Fibroblast of skin of scalp (primary cell): ENCODE measurements at places on chromosomes 12 and 14.

- no peak for DNase-seq
These were observed 17.3 kb downstream of the BAZ1A start for GRCh38 chr14:34857689-34858449.

DNA sequence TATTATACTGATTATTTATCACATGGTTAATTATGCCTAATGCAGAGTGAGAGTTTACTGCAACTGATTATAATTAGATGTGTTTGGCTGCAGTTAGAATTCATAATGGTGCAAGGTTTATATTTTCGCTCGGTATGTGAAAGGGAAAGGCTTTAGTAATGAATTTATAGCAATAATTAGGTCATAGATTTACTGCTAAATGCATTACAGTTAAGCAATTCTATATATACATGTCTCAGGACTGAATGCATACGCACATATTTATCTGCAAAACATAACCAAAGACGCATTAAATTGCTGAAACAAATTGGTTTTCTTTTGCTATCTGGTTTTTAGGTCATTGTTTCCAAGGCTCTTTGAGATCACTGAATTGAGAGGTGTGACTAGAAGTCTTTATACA is 428.1 kb upstream of the PDE3A start:
- no peak for DNase-seq

GRCh38 chr12:92509156-92509738 is 193.5 kb upstream of the PLEKHG7 start:
- DNase-seq = no peak

- no peak for DNase-seq
These were observed 37.7 kb upstream of the NR1H4 start for GRCh38 chr12:100435957-100436356.

DNA sequence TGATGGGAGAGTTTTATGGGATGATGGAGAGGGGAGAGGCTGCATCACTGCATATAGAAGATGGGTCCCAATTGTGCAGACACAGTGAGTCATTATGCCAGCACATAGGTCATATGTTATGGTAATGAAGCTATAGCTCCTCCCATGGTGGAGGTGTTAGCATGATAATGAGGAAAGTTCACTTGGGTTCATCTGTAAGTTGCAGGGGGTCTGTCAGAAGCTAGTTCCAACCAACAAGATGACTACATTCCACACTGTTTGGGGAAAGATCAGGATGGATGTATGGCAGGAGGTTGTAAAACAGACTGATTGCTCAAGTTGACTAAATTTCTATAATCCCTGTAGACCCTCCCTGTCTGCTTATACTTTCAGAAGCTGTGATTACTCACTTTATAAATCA is 561.3 kb downstream of the C12orf50 start:
- DNase-seq = peak; percentile 24

GRCh38 chr12:10194160-10194670 is 15.4 kb downstream of the TMEM52B start:
- DNase-seq = no peak

- DNase-seq = no peak
These were observed 114.8 kb downstream of the PLXNC1 start for GRCh38 chr12:94263011-94263811.

DNA sequence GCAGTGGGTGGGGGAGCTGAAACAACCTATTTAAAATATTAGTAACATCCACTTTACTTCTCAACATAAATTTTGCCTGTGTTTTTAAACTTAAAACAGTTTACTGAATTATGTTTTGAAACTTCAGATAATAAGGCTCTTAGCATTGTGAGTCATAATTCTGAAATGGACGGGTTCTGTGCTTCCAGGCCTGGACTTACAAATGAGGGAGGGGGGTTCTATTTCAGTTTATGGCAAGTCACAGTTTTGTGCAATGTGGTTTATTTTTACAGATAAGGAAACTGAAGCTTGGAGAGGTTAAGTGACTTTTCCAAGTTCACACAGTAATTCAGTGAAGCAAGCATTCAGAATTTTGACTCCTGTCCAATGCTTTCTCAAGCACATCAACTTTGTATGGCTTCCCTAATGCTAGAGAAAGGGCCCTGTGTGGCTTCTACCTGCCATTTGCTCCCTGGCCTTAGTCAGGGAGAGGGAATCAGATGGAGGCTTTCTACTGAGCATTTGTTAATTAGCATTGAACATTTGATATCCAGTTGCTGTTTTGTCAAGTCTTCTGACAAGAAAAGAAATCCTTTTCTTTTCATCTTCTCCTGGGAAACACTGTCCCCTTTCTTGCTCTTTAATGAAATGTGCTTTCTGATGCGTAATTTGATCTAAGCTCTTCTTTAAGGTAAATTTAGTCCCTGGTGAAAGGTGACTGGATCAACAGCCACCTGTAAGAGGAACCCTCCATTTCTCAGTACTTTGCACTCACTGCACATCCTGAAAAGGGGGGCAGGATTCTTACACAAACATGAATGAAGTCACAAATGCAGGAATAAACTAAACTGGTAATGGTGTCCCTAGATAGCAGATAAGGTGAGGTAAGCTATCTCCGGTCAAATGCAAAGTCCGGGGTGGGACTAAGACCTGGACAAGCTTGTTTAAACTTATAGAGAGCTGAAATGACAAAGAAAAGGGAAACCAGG is 2.5 kb upstream of the SALL2 start:
- no peak for DNase-seq

GRCh38 chr14:39085933-39086332 is 17.1 kb downstream of the SEC23A start:
- DNase-seq = peak; percentile 4

GRCh38 chr12:99948370-99948769 is 36.4 kb downstream of the ANKS1B start:
- DNase-seq = no peak

GRCh38 chr12:54000116-54001114 is at the start of gene HOXC9:
Gene HOXC9 (plus strand): TSS chr12:54000161. CDS start chr12:54000189, 28 bp downstream.
- no peak for DNase-seq

DNA sequence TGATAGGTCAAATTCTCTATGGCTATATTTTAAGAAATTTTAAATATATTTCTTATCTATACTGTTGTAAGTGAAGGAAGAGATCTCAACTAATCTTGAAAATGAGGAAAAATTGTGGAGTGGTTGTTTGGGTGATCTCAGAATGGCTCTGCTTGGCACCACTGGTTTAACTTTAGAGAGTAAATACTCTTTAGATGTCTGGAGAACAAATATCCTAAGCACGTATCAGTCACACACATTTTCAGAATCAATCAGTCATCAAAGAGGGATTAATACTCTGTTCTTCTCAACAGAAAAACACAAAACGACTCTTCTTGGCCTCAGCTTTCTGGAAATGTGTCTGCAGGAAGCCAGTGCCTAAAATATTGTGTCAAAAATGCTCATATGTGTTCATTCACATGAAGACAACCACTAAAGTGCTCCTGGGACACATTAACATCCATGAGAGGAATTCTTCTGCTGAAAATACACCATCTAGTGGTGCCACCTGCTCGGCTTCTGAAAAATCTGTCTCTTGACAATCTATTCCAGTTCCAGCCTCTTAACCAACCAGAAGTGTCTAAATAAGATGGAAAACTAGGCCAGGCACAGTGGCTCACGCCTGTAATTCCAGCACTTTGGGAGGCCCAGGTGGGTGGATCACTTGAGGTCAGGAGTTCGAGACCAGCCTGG is 81.1 kb upstream of the CCDC198 start:
- DNase-seq = no peak

- DNase-seq = no peak
These were observed 1.7 kb downstream of the ZBTB42 start for GRCh38 chr14:104802394-104803184.

DNA sequence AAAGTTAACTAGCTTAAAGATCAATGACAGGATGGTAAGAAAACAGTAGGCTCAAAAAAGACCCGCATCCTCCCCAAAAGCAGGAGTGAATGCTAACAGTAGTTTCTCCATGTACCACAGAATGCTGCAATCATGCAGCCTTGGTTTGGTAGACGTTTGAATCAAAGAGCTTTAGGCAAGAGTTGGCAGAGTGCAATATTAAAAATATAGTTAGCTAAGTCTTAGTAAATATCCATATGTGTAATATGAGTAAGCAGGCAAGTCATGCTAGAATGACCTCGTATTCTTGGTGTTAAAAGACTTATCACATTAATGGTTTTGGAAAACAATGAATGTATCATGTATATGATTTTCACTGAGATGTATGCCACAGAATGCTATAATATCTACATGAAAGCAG is 18.8 kb upstream of the KLRF1 start:
- DNase-seq = no peak

GRCh38 chr14:26867171-26867757 is 269.4 kb upstream of the NOVA1 start:
- DNase-seq = no peak

- no peak for DNase-seq
These were observed 78.5 kb downstream of the TMEM132D start for GRCh38 chr12:129825316-129825715.

- peak; percentile 27 for DNase-seq
These were observed 38.2 kb downstream of the TRPV4 start for GRCh38 chr12:109795023-109795422.

GRCh38 chr12:131984334-131984733 is 34.6 kb downstream of the EP400 start:
- no peak for DNase-seq

DNA sequence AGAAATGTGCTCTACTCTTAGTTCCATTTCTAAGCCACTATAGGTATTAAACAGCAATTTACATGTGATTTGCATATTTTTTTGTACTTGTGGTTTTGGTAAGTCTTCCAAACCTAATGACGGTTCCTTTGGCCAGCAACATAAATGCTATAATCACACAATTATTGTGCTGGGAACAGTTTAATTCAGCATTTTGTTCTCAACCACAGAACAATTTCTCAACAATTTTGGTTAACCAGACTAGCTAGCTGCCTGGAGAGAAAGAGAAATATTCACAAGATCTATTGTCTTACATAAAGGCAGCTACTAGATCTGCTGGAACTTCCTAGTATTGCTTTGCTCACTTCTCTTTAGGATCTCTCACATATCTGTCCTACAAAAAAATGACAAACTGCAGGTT is 265.3 kb downstream of the SOX5 start:
- no peak for DNase-seq

GRCh38 chr12:127677537-127678131 is 589.3 kb upstream of the TMEM132C start:
- peak; percentile 85 for DNase-seq

GRCh38 chr12:68904351-68904962 is 28.5 kb downstream of the CPM start:
- DNase-seq = no peak

GRCh38 chr14:78974691-78975090 is 804.5 kb downstream of the NRXN3 start:
- DNase-seq = peak; percentile 29

DNA sequence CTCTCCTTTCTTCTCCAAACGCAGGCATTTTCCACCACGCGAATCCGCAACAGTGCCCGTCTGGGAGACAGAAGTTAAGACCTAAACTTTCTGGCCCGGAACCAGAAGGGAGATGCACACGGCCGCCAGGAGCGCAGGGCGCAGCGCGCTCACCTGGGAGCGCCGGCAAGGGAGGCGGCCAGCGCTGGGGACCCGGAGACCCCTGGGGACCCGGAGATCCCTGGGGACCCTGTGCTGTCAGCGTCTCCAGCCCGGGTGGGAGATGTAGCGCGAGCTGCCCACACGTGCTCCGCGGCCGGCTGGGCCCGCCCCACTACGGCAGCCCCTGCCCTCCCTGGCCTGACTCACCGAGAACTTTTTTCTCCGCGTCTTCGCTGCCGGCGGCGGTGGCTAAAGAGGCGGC is 620 bp downstream of the YBX3 start:
- peak; percentile 53 for DNase-seq

DNA sequence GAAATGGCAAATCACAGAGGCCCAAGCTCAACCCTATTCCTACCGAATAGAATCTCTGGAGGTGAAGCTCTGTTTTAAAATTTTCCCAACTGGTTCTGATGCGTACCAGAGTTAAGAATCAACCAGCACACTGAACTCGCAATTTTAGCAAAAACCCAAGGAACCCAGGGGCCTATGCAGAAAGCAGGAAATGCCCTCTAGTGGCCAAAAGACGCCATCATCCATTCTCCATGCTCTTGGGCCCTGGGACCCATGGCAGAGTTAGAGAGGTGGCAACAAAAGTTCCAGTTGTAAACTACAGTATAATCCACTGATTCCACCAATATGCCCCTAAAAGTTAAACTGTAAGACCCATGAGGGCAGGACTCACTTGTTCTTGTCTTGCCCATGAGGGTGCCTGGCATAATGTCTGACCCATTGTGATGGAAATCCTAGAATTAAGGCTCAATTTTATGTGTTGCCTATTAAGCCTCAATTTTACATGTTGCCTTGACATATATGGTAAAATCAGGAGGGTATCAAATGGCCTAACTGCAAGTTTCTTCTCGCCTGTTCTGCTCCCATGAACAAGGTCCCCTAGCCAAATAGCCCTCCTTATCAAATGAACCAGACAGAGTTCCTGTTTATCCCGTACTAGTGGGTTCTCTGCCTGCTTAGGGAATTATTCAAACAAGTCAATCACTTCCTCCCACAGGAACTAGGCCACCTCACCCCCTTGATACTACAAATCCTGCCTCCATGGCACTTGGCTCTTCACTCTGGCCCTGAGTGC is 137.5 kb upstream of the CPM start:
- DNase-seq = peak; percentile 74

DNA sequence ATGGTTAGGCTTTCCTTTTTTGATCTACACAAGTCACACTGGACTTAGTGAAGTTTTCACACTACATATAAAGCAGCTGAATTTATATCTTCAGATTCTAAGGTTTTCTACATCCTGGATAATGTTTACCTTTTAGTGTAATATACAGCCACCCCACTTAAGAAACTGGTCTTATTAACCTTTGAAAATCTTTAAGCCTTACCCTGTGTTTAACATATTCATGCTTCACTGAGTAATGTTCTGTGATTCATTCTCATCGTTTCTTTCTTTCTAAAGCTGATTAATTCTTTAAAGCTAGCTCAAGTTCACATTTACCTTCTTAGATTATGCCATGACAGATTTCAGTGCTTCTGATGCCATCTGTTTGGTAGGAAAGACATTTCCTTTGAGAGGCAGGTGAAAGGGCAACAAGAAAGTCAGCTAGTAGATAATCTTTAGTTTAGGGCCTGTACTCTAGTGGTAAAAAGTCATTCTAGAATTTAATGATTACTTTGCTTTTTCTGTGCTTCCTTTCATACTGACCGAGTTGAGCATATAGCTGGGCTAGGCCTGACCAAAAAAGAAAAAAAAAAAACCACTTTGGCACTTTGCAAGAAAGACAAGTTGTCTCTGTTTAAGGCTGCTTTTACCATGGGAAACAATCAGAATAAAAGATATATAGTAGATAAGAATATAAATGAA is 690.9 kb upstream of the FBXO33 start:
- no peak for DNase-seq

GRCh38 chr12:8987163-8987562 is 2.2 kb upstream of the KLRG1 start:
- DNase-seq = no peak

- DNase-seq = peak; percentile 61
These were observed 19.9 kb downstream of the CDKN1B start for GRCh38 chr12:12736759-12737676.

- DNase-seq = no peak
These were observed 74.6 kb downstream of the KCNC2 start for GRCh38 chr12:75135026-75135425.
